ENCODE measurements at places on chromosomes 5 and 9.

GRCh38 chr9:86230858-86231257 lies 28.6 kb downstream of the C9orf153 start:
- no peak for DNase-seq

DNA sequence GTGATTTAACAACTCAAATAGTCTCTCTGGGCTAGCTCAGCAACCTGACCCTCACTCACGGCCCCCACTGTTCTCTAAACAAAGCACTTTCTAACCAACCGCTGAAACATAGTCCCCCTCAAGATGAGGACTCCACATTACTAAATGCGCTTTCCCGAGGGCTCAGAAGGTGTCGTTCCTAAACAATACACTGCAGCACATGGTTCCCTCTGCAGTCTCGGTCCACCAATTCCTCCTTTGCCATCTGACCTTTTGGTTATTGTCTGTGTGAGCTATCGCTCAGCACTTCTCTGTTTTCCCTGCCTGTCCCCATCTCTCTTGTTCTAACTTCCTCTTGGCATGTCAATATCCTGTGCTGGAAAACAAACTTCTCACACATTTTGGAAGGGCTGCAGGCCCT lies 7.2 kb downstream of the EPB41L4A start:
- DNase-seq: no peak

DNA sequence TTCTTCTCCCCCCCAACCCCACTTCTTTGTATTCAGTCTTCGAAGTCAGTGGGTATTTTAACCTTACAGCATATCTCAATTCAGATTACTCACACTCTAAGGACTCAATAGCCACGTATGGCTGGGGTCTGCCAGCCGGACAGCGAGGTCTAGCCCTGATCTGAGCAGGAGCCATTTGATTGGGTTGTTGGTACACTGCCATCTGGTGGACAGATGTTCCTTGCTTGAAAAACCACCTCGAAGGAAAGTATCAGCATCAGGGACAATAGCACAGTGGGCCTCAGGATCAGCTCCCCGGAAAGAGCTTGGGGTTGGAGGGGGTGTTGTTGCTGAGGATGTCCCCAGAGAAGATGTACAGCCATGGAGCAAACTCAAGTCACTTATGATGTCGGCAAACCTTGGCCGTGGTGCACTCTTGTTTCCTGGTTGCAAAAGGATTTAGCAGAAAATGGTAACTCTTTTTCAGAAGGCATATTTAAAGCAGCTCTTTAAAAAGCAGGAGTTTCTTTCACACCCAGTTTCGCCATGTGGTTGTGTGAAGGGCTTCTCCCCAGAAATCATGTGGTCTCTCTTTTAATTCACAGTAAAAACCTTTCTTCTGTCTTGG lies 31.7 kb upstream of the KCNMB1 start:
- peak; percentile 41 for DNase-seq

DNA sequence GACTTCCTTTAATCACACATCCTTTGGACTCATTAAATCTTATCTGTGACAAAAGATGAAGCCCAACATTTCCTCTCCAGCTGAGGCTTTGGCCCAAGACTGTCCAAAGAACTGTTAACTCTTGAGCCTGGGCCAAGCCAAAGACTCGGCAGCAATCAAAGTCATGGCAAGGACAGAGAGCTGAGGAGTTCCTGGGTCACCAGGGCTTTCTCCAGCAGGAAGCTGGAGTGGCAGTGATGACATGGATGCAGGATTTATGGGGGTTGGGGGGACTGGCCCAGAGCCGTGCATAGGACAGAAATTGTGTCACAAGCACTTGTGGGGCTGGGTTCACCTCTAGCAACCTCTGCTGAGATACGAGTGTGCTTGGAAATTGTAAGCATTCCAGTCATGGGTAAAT lies 440.3 kb downstream of the PLK2 start:
- no peak for DNase-seq

- no peak for DNase-seq
Measured at GRCh38 chr9:93967020-93967803, 12.1 kb upstream of the BARX1 start.

DNA sequence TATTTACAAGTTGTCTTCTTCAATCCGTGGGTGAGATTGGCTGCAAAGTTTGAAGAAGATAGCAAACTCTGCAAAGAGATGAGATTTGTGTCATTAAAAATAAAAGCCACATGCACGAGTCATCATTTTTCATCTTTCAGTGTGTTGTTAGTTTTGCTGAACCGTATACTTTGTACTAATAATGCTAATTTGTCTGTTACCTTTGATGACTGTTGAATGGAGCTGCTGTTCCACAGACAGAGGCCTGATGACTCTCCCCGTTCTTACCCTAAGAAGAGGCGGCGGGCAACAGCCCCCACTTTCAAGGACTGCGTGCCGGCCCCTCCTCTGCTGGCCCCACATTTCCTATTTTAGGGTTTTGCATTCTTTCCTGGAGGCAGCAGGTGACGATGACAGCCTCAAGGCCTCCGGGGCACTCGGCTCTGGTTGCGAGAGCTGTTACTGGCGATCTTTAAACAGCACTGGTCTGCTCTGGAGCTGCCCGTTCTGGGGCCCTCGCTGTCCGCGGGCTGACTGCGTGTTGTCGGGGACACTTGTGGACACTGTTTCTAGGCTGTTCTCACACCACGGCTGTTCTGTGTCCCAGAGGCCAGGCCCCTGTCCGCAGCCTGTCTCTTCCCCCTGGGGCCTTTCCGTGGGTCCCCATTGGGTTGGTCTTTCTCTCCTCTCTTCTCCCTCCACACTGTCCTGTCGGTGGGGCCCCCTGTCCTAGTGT lies 35.1 kb downstream of the NDUFS6 start:
- DNase-seq: no peak

GRCh38 chr5:134240421-134240962 lies 14.6 kb upstream of the PPP2CA start:
- no peak for DNase-seq

- DNase-seq: no peak
Measured at GRCh38 chr9:3863686-3864085, 337.9 kb upstream of the RFX3 start.

DNA sequence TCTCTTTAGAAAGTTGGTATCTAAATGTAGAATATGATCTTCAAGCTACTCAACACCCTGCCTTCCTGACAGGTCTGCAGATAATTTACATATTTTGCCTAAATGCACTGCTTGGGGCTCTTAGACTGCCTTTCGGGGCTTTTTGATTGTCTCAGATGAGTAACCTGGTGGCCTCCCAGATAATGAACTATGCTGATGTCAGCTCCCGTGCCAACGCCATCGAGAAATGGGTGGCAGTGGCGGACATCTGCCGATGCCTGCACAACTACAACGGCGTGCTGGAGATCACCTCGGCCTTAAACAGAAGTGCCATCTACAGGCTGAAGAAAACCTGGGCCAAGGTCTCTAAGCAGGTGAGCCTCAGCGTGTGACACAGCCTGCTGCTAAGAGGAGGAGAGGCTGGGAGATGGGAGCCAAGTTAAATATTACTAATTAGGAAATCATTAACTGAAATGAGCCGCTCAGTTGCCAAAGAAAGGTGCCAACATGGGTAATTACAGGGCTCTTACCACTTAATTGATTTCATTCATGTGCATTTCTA lies 20.8 kb upstream of the CKMT2 start:
- DNase-seq: no peak

GRCh38 chr5:111372799-111373198 lies 139.5 kb downstream of the STARD4 start:
- DNase-seq: no peak

DNA sequence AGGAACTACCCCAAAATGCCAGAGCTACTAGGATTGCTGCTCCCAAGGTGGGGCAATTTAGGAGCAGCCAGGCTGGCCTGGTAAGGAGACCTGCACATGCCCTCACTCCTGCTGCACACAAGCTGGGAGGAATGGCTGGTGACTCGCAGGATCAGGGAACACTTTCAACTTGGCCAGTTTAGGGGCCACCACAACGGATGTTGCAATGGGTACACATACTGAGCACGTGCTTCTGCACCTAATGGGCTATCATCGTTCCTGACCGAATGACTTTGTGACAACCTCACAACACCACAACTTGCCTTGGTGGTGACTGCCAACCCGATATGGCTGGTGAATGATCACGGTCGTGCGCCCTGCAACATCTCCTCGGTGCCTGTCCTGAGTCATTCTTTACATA lies 172.0 kb downstream of the ROR2 start:
- DNase-seq: no peak

- no peak for DNase-seq
Measured at GRCh38 chr9:136278221-136278620, 25.7 kb downstream of the CCDC187 start.

- DNase-seq: no peak
Measured at GRCh38 chr9:15332939-15333338, 25.9 kb upstream of the TTC39B start.

DNA sequence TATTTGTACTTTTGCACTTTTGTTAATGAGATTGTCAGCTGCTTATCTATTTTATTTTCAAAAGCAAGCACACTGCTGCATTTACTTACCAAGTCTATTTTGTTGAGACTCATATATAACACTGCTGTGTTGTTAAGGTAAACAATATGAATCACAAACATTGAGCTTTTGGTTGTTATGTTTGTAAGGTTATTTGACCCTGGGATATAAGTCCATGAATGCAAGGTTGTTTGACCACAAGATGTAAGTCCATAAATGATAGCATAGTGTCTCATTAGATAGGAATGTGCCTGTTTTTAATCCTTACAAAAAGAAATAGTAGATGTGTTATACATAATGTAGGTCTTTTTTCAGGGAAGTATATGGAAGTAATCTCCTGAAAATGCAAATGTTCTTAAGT lies 845.9 kb downstream of the CDH9 start:
- DNase-seq: no peak

GRCh38 chr9:132547436-132547835 lies 35.0 kb upstream of the BARHL1 start:
- no peak for DNase-seq

DNA sequence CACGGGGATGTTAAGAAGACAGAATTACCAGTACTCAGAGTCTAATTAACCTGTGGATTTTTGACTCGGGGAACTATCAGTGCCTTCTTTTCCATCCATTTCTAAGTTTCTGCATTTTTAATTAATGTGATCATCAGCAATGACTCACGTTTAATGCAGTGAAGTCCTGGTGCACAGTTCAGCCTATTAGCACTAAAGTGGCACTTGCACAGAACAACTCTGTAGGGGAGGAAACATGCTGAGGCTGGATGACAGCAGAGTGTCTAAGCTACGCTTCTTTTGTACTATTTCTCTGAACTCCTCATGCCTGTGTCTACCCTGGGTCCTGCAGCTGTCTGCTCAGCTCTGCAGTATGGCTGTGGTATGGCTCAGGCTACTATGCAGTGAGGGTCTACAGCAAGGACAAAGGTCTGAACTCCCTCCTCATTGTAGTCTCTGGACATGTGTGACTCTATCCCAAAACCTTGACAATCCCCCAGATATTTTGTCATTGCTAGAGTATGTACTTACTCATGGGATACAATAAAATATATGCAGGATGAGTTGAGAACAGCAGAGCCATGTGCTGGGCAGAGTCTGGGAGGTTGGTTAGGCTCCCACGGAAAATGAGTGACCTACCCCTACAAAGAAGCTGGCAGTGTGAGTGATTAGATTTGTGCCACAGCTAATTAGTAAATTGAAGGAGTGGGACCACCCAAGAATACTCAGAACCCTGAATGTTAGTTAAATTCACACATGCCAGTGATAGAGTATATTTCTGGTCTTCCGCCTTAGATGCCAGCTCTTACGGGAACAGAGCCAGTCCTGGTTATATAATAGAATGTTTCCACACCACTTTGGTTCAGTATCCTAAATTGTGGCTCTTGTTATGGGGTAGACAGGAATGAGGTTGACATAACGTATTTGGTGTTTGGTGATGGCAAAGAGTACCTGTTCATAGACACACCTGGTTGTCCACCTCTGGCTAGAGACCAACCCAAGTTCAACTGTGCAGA lies 148.0 kb downstream of the GHR start:
- DNase-seq: no peak

GRCh38 chr9:102534031-102534430 lies 461.1 kb upstream of the CYLC2 start:
- DNase-seq: no peak

- no peak for DNase-seq
Measured at GRCh38 chr5:7878381-7878873, 9.5 kb downstream of the MTRR start.

GRCh38 chr9:6133346-6134063 lies 82.1 kb upstream of the IL33 start:
- DNase-seq: no peak

DNA sequence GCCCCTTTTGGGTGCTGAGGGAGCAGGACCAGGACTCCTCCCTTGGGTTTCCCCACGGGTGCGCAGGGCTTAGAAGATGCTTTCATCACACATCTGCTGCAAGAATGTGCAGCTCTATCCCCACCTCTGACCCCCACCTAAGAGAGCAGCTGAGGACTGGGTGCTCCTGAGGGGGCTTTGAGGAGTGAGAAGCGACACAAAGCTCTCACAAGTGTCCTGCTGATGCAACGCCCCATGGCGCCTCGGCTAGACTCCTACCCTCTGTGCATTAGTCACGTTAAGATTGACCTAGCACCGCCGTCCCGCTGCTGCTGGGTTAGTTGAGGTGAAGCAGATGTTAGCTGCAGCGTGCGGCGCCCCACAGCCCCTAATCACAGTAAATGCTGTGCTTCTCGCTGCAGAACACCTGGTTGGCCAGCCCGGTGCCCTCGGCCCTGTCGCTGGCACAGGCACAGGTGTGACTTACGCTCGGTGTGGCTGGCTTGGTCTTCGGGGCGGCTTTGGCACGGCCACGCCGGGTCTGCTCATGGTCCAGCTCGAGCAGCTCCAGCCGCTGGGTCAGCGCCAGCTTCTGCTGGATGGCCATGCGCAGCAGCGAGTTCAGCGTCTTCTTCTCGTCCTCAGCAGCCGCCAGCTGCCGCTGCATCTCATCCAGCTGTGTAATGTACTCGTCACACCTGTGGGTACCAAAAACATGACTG lies 45.0 kb upstream of the IPPK start:
- no peak for DNase-seq

- no peak for DNase-seq
Measured at GRCh38 chr5:7622498-7622897, 226.6 kb downstream of the ADCY2 start.

DNA sequence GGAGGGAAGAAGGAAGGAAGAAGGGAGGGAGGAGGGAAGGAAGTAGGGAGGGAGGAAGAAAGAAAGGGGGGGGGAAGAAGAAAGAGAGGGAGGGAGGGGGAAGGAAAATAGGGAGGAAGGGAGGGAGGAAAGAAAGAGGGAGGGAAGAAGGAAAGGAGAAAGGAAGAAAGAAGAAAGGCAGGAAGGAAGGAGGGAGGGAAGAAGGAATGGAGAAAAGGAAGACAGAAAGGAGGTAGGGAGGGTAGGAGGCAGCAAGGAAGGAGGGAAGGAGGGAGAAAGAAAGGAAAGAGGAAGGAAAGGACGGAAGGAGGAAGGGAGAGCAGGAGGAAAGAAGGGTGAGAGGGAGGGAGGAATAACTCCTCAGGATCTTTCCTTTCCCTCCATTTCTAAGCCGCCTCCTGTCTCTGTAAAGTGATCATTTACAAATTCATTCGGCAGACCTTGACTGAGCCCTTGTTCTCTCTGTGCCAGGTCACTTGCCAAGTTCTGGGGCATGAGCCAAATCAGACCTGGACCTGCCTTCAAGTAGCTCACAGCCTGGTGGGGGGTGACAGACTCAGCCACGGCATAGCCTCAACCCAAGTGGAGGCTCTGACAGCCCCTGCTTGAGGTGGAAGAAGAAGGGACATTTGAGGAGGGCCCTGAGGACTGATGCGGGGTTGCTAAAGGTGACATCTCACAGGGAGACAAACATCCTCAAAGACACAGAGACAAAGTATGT lies 69.0 kb upstream of the HRH2 start:
- DNase-seq: no peak
